Activated naive CD8-positive, alpha-beta T cell treated with anti-CD3 and anti-CD28 coated beads, Interleukin-2, amount 10 ng/mL, durations not matched to agents 7 days and 5 days (primary cell): ENCODE measurements at places on chromosomes 11 and 22. TPM values are rescaled to one million over a fixed set of nuclear protein-coding genes. Genes with fewer than 3 reads are reported as not detected.

CNTF gene
- 2.6 TPM for total RNA-seq

UPK3A gene
- total RNA-seq: not detected

- peaks cover 2% of the 10 kb centered on the region for H3K27me3 ChIP-seq
- H3K4me1 ChIP-seq: no peaks in the 10 kb centered on the region
- H3K4me3 ChIP-seq: no peak overlapping the region
- no peaks in the 10 kb centered on the region for H3K36me3 ChIP-seq
- no peak overlapping the region for H3K27ac ChIP-seq
- no peak for DNase-seq
Measured at GRCh38 chr11:121895919-121896318, 220.1 kb downstream of the BLID start.

- H3K36me3 ChIP-seq: peaks cover 54% of the 10 kb centered on the region
- no peaks in the 10 kb centered on the region for H3K27me3 ChIP-seq
- H3K4me1 ChIP-seq: peaks cover 28% of the 10 kb centered on the region
- H3K4me3 ChIP-seq: no peak overlapping the region
- no peak overlapping the region for H3K27ac ChIP-seq
Measured at GRCh38 chr11:16745950-16746605, 7.6 kb downstream of the C11orf58 start.

- no peak overlapping the region for H3K4me3 ChIP-seq
- H3K36me3 ChIP-seq: no peaks in the 10 kb centered on the region
- H3K27me3 ChIP-seq: peaks cover 15% of the 10 kb centered on the region
- H3K4me1 ChIP-seq: no peaks in the 10 kb centered on the region
Measured at GRCh38 chr11:126601550-126602215, 246.2 kb downstream of the ST3GAL4 start.

DNA sequence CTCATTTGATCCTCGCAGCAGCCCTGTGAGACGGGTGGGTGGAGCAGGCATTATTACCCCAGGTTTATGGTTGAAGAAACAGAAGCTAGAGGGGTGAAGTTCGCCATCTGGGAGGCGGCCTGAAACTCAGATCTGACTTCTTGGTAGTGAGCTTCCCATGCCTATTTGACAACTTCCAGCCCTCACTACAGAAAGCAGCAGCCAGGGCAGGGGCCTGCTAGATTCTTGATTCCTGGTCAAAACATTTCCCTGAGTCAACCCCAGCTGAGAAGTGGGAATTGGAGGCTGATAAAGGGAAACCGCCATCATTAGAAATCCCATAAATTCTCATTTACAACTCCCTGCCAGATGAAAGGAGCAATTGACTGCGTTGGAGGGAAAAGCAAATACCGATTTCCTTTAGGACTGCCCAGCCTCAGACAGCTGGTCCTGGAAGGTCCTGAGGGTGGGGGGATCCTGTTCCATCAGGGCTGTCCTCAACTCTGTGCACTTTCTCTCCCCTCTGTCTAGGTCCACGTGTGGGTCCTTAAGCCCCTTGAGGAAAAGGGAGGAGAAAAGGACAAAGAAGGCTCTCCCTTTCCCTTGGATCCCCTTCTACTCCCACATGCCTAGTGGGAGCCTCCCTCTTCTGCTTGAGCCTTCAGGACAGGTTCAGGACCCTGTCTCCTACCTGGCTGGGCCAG is 10.2 kb upstream of the NECTIN1 start:
- DNase-seq: no peak
- peaks cover 20% of the 10 kb centered on the region for H3K27me3 ChIP-seq
- H3K36me3 ChIP-seq: no peaks in the 10 kb centered on the region

DUSP18 gene
- total RNA-seq: 12.8 TPM

GRCh38 chr11:67400942-67401494 is 640 bp downstream of the PPP1CA start:
- H3K4me3 ChIP-seq: peak overlapping the region; percentile 93
- H3K36me3 ChIP-seq: peaks cover 41% of the 10 kb centered on the region
- H3K4me1 ChIP-seq: peaks cover 39% of the 10 kb centered on the region
- no peaks in the 10 kb centered on the region for H3K27me3 ChIP-seq

TRIM22 gene
- 369 TPM for total RNA-seq

DNA sequence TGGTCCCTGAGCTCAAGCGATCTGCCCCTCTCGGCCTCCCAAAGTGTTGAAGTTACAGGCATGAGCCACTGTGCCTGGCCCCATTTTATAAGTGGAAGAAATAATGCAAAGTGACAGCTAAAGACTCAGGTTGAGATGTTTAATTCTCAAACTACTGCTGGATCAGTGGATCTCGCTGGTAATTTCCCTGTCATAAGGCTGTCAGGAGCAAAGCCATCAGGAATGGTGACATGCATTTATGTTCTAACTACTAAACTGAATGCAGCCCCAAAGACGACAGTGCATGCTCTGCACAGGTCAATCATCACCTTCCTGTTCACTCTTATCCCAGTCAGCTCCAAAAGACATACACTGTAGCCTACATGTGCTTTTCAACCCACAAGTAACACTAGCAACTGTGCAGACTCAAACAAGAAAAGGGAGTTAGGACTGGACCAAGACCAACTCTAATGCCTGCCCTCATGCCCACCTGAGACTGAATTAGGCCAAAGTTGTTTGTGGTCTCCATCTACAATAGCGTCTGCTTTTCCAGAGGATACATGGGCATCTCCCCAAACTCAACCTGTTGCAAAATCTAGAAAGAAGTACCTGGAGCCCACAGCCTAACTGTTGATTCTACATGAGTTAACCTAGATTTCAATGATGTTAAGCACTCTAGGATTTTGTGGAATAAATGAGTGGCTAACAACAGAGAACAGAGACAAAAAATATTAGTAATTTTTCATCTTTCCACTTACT is 14.8 kb downstream of the TMEM216 start:
- DNase-seq: no peak
- H3K4me1 ChIP-seq: peaks cover 5% of the 10 kb centered on the region
- H3K27me3 ChIP-seq: no peaks in the 10 kb centered on the region
- H3K4me3 ChIP-seq: no peak overlapping the region

DNA sequence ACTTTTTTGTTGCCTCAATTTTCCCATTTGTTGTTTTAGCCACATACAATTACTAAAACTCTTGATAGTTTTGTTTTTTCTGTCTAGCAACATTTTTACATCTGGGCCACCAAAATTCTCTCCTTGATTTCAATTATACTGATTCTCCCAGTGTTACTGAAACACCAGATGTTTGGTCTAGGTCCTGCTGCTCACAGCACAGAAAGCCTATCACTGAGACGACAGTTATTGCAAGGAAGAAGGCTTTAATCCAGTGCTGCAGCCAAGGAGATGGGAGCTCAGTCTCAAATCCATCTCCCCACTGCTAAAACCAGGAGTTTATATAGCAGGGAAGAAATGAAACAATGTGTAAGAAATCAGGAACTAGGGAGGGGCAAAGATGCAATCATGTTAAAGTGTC is 837.7 kb upstream of the CNTN5 start:
- H3K4me3 ChIP-seq: no peak overlapping the region
- H3K27me3 ChIP-seq: no peaks in the 10 kb centered on the region
- no peak overlapping the region for H3K27ac ChIP-seq
- H3K4me1 ChIP-seq: no peaks in the 10 kb centered on the region
- no peaks in the 10 kb centered on the region for H3K36me3 ChIP-seq
- no peak for DNase-seq

GRCh38 chr11:58693026-58693425 is 38.7 kb downstream of the GLYAT start:
- H3K27ac ChIP-seq: no peak overlapping the region
- no peaks in the 10 kb centered on the region for H3K4me1 ChIP-seq
- DNase-seq: no peak
- H3K36me3 ChIP-seq: no peaks in the 10 kb centered on the region
- no peaks in the 10 kb centered on the region for H3K27me3 ChIP-seq

- no peaks in the 10 kb centered on the region for H3K4me1 ChIP-seq
- H3K4me3 ChIP-seq: no peak overlapping the region
- no peaks in the 10 kb centered on the region for H3K36me3 ChIP-seq
Measured at GRCh38 chr11:103993507-103993906, 42.9 kb upstream of the DDI1 start.

- no peaks in the 10 kb centered on the region for H3K4me1 ChIP-seq
- H3K27me3 ChIP-seq: peaks cover 32% of the 10 kb centered on the region
- no peak overlapping the region for H3K4me3 ChIP-seq
- DNase-seq: no peak
- H3K36me3 ChIP-seq: peaks cover 1% of the 10 kb centered on the region
Measured at GRCh38 chr11:44852159-44852747, 98.4 kb downstream of the TP53I11 start.

GRCh38 chr11:16773981-16774935 is 35.8 kb downstream of the C11orf58 start:
- no peak overlapping the region for H3K27ac ChIP-seq
- no peak overlapping the region for H3K4me3 ChIP-seq
- no peak for DNase-seq

- no peaks in the 10 kb centered on the region for H3K36me3 ChIP-seq
- DNase-seq: no peak
- no peak overlapping the region for H3K27ac ChIP-seq
- no peak overlapping the region for H3K4me3 ChIP-seq
Measured at GRCh38 chr22:22137891-22138290, 106.7 kb upstream of the VPREB1 start.

DNA sequence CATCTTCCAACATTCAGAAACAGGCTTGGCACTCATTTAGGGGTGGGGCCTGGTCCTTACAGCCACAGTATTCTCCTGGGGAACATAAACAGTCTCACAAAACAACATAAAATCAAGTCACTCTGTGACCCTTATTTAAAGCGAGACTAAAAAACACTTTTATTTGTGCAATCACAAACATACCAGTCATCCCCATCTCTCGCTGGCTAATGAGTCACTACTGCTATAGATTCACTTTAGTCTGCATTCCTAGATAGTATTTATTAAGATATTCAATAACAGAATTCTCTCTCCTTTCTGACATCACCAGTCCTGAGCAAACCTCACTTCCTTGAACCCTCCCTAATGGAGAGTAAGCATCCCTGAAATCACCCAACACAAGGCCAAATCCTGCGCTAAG is 68.0 kb downstream of the ZBTB44 start:
- H3K27ac ChIP-seq: no peak overlapping the region
- H3K27me3 ChIP-seq: no peaks in the 10 kb centered on the region
- H3K4me1 ChIP-seq: peaks cover 19% of the 10 kb centered on the region
- peaks cover 34% of the 10 kb centered on the region for H3K36me3 ChIP-seq

DNA sequence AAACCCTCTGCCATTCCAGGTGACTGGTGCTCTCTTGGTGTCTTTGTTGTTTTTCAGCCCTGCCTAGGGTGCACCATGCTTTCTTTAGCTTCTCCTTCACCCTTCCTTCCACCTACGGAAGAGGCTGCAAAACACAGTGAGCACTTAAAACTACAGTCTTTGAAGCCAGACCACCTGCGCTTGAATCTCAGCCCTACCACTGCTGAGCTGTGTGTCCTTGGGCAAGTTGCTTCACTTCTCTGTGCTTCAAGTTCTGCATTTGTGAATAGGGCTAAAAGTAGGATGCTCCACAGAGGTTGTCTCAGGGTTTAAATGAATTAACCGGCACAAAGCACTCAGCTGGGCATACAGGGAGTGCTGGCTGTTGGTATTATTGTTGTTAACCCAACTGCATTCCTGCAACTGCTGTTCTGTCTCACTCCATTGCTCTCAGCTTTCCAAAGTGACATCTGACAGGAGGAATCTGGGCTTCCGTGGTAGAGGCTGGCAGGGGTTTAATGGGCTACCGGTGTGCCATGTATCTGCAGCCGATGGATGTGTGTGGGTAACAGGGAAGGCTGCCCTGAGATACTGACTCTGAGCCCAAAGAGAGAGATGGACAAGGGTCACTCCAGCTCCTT is 139.3 kb downstream of the FBXO7 start:
- H3K4me3 ChIP-seq: no peak overlapping the region
- H3K27ac ChIP-seq: no peak overlapping the region
- DNase-seq: no peak
- H3K36me3 ChIP-seq: no peaks in the 10 kb centered on the region

FADS2 gene
- 280 TPM for total RNA-seq

DNA sequence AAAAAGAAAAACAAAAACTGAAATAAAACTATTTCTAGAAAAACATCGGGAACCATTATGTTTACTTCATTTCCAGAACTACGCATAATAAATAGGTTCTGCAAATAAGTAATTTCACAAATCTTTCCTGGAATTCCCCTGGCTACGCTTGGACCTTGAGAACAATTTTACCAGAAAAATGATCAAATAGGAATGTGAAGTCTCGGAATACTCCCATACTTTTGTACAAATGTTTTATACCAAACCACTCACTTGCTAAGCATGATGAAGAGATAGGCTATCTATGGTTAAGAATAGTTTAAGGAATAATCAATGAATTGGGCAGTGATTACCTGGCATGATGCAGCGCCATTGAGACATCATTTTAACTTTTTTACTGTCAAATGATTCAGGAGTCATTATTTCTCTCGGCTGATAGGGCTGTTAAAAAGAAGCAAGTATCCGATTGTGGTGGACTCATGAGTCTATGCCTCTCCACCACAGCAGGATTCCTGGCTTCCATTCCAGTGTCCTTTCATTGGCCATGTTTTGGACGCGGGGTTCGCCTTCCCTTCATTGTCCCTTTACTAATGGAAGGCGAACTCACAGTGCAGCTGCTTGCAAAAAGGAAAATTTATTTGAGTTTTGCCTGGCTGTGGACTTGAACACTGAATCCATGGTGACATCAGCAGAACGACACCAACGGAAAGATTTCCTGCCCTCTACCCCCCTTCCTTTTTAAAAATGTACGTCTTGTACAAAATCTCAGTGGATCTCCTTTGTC is 39.9 kb upstream of the BLID start:
- H3K36me3 ChIP-seq: no peaks in the 10 kb centered on the region
- no peak overlapping the region for H3K4me3 ChIP-seq
- no peak overlapping the region for H3K27ac ChIP-seq
- peaks cover 7% of the 10 kb centered on the region for H3K4me1 ChIP-seq

- H3K4me1 ChIP-seq: peaks cover 5% of the 10 kb centered on the region
- H3K4me3 ChIP-seq: no peak overlapping the region
- peaks cover 47% of the 10 kb centered on the region for H3K27me3 ChIP-seq
- no peaks in the 10 kb centered on the region for H3K36me3 ChIP-seq
Measured at GRCh38 chr22:38923463-38924346, 33.7 kb upstream of the APOBEC3A start.

- no peaks in the 10 kb centered on the region for H3K36me3 ChIP-seq
- H3K27ac ChIP-seq: no peak overlapping the region
- no peaks in the 10 kb centered on the region for H3K27me3 ChIP-seq
- no peak for DNase-seq
- no peak overlapping the region for H3K4me3 ChIP-seq
Measured at GRCh38 chr11:29002816-29003215, 894.6 kb downstream of the METTL15 start.

DNA sequence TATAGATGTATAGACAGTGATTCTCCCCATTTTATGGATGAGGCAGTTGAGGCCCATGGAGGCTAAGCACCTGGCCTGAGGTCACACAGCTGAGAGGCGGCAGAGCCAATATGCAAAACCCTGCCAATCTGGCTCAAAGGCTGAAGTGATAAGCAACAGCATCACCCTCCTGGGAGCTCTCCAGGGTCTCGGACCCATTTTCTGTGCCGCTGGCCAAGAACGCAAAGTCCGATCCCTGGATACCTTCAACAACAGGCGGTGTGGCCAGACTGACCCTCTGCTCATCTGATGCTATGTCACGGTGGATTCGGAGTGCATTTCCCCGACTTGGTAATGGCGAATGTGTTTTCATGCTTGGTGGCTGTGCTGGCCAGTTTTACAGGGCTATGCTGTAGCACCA is 595.0 kb downstream of the TBC1D22A start:
- no peak overlapping the region for H3K4me3 ChIP-seq
- no peak overlapping the region for H3K27ac ChIP-seq

BEST1 gene
- total RNA-seq: 0.20 TPM

BIK gene
- total RNA-seq: 1.8 TPM
